ENCODE measurements at places on chromosomes 6 and 20.

- DNase-seq, result no peak
Observed at GRCh38 chr6:108114841-108115597, 40.5 kb upstream of the OSTM1 start.

GRCh38 chr20:17835240-17835933 lies 133.2 kb downstream of the SNX5 start:
- no peak for DNase-seq

- no peak for DNase-seq
Observed at GRCh38 chr6:81939766-81940165, 187.3 kb upstream of the TENT5A start.

GRCh38 chr6:87473419-87473903 lies 687 bp downstream of the SLC35A1 start:
- no peak for DNase-seq

DNA sequence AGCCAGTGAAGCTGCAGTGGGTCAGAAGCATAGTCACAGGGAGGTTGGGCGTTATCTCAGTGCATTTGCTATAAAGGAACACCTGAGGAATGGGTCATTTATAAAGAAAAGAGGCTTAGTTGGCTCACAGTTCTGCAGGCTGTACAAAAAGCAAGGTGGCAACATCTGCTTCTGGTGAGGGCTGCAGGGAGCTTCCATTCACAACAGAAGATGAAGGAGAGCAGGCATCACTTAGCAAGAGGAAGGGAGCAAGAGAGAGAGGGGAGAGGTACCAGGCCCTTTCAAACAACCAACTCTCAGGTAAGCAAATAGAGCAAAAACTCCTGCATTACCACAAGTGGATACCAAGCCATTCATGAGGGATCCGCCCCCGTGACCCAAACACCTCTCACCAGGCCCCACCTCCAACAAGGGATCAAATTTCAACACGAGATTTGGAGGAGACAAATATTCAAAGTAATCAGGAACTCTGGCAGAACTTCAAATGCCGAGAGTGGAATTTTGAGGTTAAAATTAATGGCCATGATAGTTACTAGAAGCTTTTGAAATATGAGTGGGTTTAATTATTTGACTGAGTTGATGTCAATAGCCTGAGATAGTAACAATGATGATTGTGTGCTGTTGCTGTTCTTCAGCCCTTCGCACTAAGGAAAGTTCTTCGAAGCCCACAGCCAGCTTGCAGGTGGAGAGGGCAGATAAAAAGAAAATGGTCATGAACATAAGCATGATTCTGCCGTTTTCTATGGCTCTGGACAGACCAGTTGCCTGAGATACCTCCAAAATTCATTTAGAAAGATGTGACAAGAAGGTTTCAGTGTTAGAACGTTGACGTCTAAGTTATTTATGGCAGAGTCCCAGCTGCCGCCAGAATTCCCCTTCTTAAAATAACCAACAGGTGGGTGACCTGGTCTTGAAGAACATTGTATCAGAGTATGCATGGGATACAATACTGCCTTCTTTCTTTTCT lies 55.3 kb upstream of the ADTRP start:
- no peak for DNase-seq

GRCh38 chr20:55882286-55882685 lies 123.0 kb downstream of the CBLN4 start:
- no peak for DNase-seq

DNA sequence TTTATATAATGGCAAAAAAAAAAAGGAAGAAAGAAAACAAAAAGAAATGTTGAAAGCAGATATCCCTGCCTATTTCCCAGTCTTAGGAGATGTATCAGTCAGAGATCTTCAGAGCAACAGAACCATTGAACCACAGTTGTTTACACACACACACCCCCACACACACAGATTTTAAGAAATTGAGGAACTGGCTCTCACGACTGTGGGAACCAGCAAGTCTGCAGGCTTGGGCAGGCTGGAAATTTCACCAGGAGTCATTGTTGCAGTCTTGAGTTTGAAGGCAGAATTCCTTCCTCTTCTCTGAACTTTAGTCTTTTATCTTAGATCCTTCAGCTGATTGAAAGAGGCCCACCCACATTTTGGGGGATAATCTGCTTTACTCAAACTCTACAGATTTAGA lies 380.9 kb downstream of the CDKAL1 start:
- DNase-seq, result peak; percentile 49

DNA sequence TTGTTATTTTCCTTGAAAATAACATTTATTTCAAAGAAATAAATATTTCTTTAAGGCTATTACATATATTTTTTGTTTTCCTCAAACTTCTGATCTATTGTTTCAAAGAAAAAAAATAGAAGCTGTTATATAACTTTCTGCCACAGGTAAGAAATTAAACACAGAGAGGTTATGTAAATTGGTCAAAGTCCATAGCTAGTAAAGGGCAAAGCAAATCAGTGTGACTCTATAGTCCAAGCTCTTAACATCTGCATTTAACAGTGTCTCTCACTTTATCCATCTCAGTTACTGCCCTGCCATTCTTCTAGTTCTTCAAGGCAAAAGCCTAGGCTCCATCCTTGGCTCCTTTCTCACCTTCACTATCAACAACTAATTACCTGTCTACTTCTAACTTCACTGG lies 57.1 kb downstream of the RWDD2A start:
- no peak for DNase-seq

DNA sequence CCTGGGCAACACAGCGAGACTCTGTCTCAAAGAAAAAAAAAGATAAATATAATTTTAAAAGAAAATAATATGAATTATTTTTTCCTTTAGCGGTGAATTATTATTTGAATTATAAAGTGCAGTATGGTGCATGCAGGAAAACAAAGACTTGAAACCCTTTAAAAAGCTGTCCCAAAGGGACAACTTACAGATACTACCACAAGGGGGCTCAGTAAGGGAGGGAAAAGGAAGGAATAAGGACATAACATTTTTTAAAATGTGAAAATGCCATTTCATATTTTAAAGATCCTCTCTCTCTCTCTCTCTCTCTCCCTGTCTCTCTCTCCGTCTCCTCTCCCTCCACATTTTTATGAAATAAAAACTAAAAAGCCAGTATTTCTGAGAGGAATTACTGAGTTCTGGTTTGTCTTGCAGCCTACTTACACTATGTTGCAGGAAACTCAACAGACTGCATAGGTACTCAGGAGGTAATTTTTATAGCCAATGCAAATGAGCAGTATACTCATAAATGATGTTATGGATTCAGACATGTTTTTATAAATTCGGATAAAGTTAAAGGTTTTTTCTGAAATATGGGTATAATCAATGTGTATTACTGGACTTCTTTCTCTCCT lies 455.0 kb upstream of the GJE1 start:
- DNase-seq, result peak; percentile 51

All from KBM-7 (cell line).